Breast epithelium (tissue), 4 donors: ENCODE measurements at places on chromosomes 7 and 10. TPM values are rescaled to one million over a fixed set of nuclear protein-coding genes. Genes with fewer than 3 reads are reported as not detected.
A peak's percentile ranks its signal among the peaks of the same experiment; 100 is the strongest.

- H3K36me3 ChIP-seq: no peaks in the 10 kb centered on the region
- no peak overlapping the region for H3K4me3 ChIP-seq
- DNase-seq: no peak
- no peaks in the 10 kb centered on the region for H3K4me1 ChIP-seq
- no peaks in the 10 kb centered on the region for H3K27me3 ChIP-seq
These were observed 13.3 kb downstream of the IFIT5 start for GRCh38 chr10:89427629-89428028.

GRCh38 chr10:94677691-94678090, 5.8 kb upstream of the CYP2C18 start:
- no peak for DNase-seq
- no peak overlapping the region for H3K27ac ChIP-seq
- no peak overlapping the region for H3K4me3 ChIP-seq
- H3K4me1 ChIP-seq: no peaks in the 10 kb centered on the region

DNA sequence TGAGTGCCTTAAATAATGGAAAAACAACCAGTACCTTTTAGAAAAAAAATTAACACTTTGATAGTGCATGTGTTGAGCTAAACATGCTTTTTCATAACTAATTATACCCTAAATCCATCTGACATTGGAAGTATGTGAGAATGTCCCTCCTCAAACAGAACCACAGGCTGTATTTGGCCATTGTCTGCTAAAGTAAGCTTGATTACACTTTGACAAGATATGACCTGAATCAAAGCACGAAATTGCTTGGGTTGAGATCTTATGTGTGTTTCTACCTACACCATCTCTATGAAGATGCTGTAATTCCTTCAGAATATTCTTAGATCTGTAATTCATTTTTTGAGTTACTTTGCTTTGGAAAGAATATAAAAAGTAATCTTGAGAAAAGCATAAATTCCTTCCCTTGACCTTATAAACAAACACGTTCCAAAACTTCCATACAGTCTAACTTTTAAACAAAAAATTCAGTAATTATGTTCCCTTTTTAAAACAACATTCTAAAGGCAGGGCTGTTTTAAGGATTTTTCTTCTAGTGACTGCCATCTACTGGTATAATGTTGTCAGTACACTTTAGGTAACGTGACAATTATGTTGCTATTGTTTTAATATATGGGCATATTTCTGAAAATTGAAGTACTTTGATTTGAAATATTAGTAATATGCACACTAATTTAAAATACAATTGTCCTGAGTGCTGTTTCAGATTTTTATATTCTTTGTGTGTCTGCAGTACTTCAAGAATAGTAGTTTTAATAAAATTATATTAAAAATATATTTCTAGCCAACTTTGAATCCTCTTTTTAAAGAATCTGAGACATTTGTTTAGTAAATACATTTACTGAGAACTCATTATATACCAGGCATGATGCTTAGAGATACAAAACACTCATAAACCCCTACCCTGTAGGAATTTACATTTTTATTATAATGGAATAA, 20.9 kb downstream of the CD36 start:
- no peaks in the 10 kb centered on the region for H3K36me3 ChIP-seq
- no peaks in the 10 kb centered on the region for H3K4me1 ChIP-seq
- H3K27me3 ChIP-seq: no peaks in the 10 kb centered on the region

- no peaks in the 10 kb centered on the region for H3K36me3 ChIP-seq
- H3K4me1 ChIP-seq: no peaks in the 10 kb centered on the region
- H3K27me3 ChIP-seq: no peaks in the 10 kb centered on the region
- H3K4me3 ChIP-seq: no peak overlapping the region
These were observed 20.5 kb downstream of the GPER1 start for GRCh38 chr7:1108264-1108920.

- no peak overlapping the region for H3K4me3 ChIP-seq
- DNase-seq: no peak
- H3K27ac ChIP-seq: peak overlapping the region; percentile 25
- no peaks in the 10 kb centered on the region for H3K36me3 ChIP-seq
These were observed 24.8 kb downstream of the FGFBP3 start for GRCh38 chr10:91884536-91884935.

- no peak overlapping the region for H3K4me3 ChIP-seq
- no peak for DNase-seq
- H3K27ac ChIP-seq: no peak overlapping the region
- H3K36me3 ChIP-seq: no peaks in the 10 kb centered on the region
These were observed 83.4 kb downstream of the ARID5B start for GRCh38 chr10:61984803-61985418.

DNA sequence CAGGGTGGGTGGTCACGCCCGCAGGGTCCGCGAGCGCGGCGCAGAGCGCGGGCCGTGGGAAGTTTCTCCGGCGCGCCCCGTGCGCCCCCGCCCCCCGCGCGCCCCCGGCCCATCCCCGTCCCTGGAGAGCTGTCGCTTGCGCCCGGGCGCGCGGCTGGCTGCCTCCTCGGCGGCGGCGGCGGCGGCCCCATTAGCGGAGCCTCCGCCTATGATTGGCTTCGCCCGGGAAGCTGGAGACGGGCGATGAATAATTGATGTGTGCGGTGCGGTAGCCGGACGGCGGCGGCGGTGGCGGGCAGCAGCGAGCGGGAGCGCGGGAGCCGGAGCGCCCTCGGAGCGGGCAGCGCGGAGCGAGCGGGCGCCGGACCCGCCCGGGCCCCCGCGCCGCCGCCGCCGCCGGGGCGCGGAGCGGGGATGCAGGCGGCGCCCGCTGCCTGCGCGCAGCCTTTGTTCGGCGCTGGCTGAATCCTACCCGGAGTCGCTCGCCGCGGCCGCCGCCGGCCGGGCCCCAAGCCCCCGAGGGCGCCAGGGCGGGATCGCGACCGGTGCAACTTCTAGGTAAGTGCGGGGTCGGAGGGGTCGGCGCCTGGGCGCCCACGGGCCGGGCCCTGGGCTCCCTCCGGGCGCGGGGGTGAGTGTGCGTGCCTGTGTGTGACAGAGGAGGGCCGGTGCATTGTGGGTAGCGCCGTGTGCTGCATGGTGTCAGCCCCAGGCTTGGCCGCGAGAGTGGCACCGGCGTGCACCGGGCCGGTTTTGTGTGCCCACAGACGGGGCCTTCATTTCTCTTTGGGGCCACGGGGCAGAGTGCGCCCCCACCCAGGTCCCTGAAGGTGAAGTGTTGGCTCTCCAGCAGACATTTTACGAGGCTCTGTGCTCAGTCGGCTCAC, 103.8 kb upstream of the PPIF start:
- peak overlapping the region; percentile 58 for H3K27ac ChIP-seq
- H3K36me3 ChIP-seq: no peaks in the 10 kb centered on the region
- H3K4me3 ChIP-seq: peak overlapping the region; percentile 86
- no peak for DNase-seq
- H3K4me1 ChIP-seq: peaks cover 46% of the 10 kb centered on the region
- H3K27me3 ChIP-seq: no peaks in the 10 kb centered on the region

DNA sequence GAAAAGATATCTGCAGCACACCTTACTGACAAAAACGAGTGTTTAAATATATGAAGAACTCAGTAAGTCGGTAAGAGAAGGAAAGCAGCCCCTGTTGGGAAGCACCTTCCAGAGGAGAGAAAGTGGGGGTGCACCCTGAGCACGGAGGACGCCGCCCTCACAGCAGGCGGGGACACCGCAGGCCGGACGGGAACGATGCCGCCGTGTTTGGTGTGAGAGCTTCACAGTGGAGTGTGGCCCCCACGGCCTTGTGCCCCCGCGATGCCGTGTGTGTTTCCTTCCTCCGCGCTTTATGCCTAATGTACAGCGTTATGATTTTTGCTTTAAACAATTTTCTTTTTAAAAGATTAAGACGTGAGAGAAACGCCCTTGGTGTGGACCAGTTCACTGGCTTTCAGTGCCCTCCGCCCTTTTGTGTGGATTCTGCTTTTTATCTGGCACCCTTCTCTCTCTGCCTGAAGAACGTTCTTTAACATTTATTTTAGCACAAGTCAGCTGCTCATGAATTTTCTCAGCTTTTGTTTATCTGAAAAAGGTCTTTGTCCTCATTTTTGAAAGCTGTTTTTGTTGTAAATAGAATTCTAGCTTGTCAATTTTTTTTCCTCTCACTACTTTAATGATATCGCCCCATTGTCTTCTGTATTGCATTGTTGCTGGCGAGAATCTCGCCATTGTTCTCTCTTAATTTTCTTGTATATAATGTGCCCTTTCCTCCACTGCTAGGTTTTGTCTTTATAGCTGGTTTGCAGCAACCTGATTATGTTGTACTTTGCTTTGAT, 110.7 kb downstream of the INPP5A start:
- H3K36me3 ChIP-seq: no peaks in the 10 kb centered on the region
- no peak for DNase-seq
- no peak overlapping the region for H3K27ac ChIP-seq

- peak overlapping the region; percentile 38 for H3K4me3 ChIP-seq
- H3K27ac ChIP-seq: no peak overlapping the region
- no peaks in the 10 kb centered on the region for H3K36me3 ChIP-seq
- peaks cover 20% of the 10 kb centered on the region for H3K27me3 ChIP-seq
- H3K4me1 ChIP-seq: peaks cover 6% of the 10 kb centered on the region
- no peak for DNase-seq
These were observed 615 bp upstream of the CNTNAP2 start for GRCh38 chr7:146115851-146116520.

GRCh38 chr7:117562759-117563158, 82.9 kb downstream of the CFTR start:
- H3K27ac ChIP-seq: no peak overlapping the region
- H3K27me3 ChIP-seq: no peaks in the 10 kb centered on the region
- H3K4me3 ChIP-seq: no peak overlapping the region
- H3K4me1 ChIP-seq: no peaks in the 10 kb centered on the region
- H3K36me3 ChIP-seq: no peaks in the 10 kb centered on the region

- no peak overlapping the region for H3K4me3 ChIP-seq
- DNase-seq: no peak
- peaks cover 5% of the 10 kb centered on the region for H3K4me1 ChIP-seq
- H3K27me3 ChIP-seq: no peaks in the 10 kb centered on the region
- H3K36me3 ChIP-seq: no peaks in the 10 kb centered on the region
These were observed 5.4 kb downstream of the ASB13 start for GRCh38 chr10:5661043-5661442.

- H3K36me3 ChIP-seq: no peaks in the 10 kb centered on the region
- no peak overlapping the region for H3K27ac ChIP-seq
- no peak overlapping the region for H3K4me3 ChIP-seq
- no peak for DNase-seq
These were observed 55.6 kb downstream of the CHST15 start for GRCh38 chr10:124037784-124038183.

DNA sequence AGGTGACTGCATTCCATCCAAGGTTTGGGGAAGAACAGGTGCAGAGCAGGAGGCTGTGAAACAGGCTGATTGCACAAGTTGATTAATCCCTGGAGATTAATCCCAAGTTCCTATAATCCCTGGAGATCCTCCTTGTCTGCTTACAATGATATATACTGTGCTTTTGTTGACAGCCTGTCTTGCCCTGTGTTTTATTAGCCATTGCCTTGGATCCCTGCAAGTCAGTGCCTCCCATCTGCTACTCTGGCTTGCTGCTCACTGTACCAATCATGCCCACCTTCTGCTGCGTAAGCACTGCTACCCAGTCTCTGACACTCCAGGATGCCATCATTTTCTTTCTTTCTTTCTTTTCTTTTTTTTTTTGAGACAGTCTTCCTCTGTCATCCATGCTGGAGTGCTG, 65.4 kb downstream of the ANKRD61 start:
- no peak overlapping the region for H3K27ac ChIP-seq
- H3K4me1 ChIP-seq: no peaks in the 10 kb centered on the region
- H3K36me3 ChIP-seq: no peaks in the 10 kb centered on the region
- no peak for DNase-seq
- no peaks in the 10 kb centered on the region for H3K27me3 ChIP-seq
- no peak overlapping the region for H3K4me3 ChIP-seq

GRCh38 chr7:951881-952547, 2.5 kb downstream of the ADAP1 start:
- no peaks in the 10 kb centered on the region for H3K36me3 ChIP-seq
- DNase-seq: peak; percentile 37
- H3K27me3 ChIP-seq: peaks cover 21% of the 10 kb centered on the region
- no peak overlapping the region for H3K27ac ChIP-seq
- no peaks in the 10 kb centered on the region for H3K4me1 ChIP-seq

SNCG gene
- 53.7 TPM for total RNA-seq

LIMK1 gene
- 18.1 TPM for total RNA-seq
